Brain pericyte (primary cell): ENCODE measurements at places on chromosomes 2 and 18.
A peak's percentile ranks its signal among the peaks of the same experiment; 100 is the strongest.

GRCh38 chr2:126115975-126116374 lies 540.0 kb upstream of the GYPC start:
- DNase-seq = no peak

GRCh38 chr2:27306573-27307286 lies 1.5 kb downstream of the UCN start:
- no peak for DNase-seq

GRCh38 chr2:236170590-236171165 lies 2.5 kb upstream of the GBX2 start:
- no peak for DNase-seq

DNA sequence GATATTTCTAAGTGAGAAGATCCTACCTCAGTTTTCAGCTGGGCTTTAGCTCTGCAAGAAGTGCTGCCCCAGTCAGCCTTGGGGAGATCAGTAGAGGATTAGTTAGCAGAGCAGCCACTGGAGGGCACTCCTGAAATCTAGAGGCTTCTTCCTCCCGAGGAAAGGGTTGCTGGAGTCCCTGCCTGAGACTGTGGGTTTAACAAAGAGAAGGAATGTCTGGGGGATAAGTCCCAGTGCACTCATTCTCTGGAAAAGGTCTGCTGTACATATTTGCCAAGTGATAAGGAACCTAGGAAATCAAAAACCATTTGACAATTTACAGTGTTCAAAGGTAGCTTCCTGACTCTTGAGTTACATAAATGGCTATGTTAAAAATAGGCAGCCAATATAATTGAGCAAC lies 207.2 kb downstream of the SLC8A1 start:
- DNase-seq = peak; percentile 40

DNA sequence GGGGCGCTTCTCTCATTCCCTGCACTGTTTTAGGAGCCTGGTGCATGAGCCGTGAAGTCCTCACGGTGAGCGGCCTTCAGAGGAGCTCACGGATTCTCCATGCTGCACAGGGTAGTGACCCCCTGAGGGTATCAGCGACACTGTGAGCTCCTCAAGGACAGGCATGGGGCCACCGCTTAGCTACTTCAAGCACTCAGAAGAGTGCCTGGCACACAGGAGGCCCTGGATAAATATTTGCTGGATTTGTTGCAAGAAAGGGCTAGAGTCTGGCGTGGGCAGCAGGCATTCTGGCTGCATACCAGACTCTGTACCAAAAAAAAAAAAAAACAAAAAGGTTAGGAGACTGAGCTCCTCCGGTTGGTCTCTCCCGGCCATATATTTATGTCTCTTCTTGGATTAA lies 5.7 kb upstream of the MBP start:
- no peak for DNase-seq

DNA sequence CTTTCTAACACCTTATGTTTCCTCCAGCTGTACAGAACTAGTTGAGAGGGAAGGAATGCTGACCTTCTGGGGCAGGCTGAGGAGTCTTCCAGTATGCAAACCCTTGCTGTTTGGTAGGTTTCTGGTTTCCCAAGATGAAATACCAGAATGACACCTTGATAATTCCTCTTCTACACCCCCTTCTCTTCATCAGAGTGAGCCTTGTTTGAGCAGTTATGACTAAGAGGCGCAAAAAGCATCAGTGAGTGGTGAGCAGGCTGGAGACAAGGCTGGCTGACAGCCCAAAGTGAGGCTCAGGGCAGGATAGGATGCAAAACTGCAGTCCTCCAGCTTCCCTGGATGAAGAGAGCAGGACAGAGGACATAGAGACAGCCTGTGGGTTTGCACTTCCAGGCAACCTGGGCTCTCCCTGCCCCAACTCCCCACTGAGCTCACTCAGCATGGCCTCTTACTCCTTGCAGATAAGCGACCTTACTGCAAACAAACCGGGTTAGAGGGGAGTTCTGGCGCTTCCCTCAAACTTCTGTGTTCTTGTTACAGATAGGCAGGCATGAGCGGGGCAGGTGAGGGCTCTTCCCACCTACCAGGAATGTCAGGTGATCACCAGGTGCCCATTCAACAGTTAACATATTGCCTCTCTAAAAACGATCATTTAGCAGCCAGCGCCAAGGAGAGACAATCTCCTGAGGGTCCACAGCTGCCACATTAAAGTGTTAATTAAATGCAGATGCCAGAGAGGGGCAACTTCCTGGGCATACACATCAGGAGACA lies 5.4 kb downstream of the MPPE1 start:
- no peak for DNase-seq

DNA sequence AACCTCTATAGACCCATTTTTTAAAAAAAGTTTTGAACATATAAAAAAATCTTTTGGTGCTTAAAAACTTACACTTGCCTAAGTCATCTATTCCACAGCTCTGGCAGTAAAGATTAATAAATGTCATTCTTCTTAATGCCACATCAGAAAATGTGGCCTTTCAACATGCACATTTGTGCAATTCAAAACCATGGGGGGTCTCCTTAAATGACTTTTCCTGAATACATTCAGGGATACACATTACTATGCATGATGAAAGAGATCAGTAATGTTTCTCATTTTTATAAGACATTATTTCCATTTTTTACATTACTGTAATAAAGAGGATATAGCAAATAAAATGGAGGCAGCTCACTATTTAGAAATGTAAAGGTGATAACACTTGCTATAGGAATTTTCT lies 142.3 kb downstream of the RBM43 start:
- no peak for DNase-seq

DNA sequence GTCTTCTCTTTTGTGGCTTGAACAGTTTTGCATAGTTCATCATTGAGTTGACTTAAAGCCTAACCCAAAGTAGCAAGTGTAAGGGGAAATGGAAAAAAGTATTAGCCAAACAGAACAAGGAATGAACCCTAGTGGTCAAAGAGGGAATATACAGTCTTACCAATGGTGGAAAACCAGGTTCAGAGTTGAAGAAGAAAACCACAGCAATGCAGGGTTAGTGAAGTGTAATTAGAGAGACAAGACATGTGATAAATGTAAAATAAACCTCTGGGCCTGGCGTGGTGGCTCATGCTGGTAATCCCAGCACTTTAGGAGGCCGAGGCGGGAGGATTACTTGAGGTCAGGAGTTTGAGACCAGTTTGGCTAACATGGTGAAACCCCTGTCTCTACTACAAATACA lies 2.4 kb downstream of the TTN start:
- DNase-seq = no peak

DNA sequence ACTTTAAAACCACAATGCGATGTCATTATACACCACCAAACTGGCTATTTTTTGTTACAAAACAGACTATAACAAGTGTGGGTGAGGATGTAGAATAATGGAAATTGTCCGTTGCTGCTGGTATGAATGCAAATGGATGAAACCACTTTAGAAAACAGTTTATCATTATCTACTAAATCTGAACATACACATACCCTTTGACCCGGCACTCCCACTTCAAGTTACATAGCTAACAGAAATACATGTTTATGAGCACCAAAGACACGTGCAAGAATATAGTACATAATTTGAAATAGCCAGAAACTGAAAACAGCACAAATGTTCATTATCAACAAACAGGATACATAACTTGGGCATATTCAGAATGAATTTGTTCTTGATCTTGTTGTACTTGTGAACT lies 206.4 kb upstream of the CHAC2 start:
- DNase-seq = no peak

DNA sequence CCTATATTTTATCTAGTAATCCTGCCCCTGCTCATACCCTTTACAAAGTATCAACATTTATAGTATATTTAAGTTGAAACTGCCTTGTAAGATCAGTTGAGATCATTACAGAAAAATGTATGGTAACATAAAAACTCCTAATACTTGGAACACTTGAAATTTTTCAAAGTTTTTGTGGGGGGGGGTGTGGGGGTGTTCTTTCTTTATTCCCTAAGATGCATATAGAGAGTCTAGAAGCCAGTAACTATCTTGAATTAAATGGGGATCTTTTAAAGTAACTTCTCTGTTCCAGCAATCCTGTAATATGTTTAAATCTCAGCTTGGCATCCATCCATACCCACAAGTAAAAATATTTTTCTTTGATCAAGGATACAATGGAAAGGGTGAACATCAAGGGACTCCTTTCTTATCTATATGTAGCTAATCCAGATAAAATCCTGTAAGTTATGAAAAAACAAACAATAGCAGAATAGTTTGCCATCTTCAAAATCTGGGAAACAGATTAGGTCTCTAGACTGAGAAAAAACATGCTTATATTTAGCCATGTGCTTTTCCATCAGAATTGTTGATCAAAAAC lies 455.3 kb downstream of the MEIS1 start:
- DNase-seq = no peak

DNA sequence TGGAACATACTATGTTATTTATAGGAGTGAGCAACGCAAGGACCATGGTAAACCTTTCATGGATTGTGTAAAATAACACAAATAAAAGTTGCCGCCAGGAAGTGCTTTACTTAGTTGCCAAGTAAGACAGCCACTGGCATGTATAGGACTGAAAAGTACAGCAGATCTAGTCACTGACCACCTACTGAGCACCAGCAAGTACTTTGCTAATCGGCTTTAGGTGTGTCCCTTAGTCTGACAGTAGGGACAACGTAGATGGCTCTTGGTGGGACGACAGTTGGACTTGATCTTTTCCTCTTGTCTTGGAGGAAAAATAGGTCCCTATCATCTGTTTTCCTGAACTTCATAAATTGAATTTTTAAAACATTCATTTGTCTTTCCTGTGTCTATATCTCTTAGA lies 13.6 kb upstream of the CXXC1 start:
- no peak for DNase-seq

- DNase-seq = no peak
Observed at GRCh38 chr2:64860276-64860885, 128.8 kb upstream of the SLC1A4 start.

DNA sequence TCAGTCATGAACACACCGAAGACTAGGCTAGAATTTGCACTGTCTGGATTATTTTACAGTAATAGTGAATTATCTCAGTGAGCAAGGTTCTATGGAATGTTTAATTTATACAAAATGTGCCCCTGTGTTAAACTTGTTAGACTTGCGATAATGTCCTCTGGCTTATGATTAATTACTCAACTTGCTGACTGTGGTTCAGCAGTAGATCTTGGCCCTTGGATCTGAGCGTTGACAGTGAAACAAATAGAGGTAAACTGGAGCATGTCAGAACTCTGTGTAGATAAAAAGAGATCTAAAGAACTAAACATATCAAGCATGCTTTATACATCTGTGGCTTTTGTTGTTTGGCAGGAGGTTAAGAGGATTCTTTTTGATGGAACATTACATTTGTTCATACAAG lies 407.6 kb downstream of the DSEL start:
- no peak for DNase-seq

GRCh38 chr2:240954436-240955305 lies 43.7 kb upstream of the SNED1 start:
- no peak for DNase-seq
